A549 treated with CpdA at 1 μM for 4 hours (cell line): ENCODE measurements at places on chromosomes 16 and 17. TPM values are rescaled to one million over a fixed set of nuclear protein-coding genes. Genes with fewer than 3 reads are reported as not detected.

EFNB3 gene
- total RNA-seq = 1.0 to 1.7 TPM (median 1.4 TPM) in 5 replicates

NEUROD2 gene
- total RNA-seq = 0.03 TPM in 1 of 5 replicates, not detected in the others

MMP25 gene
- total RNA-seq = 0.67 to 0.97 TPM (median 0.85 TPM) in 5 replicates

COPRS gene
- 128 to 180 TPM (median 166 TPM) in 5 replicates for total RNA-seq

TM4SF5 gene
- total RNA-seq = 0.48 to 0.91 TPM (median 0.65 TPM) in 5 replicates

MARF1 gene
- total RNA-seq = 10.7 to 13.2 TPM (median 12.0 TPM) in 5 replicates

SIAH1 gene
- 14.1 to 16.0 TPM (median 14.7 TPM) in 5 replicates for total RNA-seq

RNF157 gene
- 5.4 to 10.6 TPM (median 6.3 TPM) in 5 replicates for total RNA-seq

LGALS9 gene
- total RNA-seq = 1.1 to 2.2 TPM (median 1.3 TPM) in 5 replicates

HES7 gene
- total RNA-seq = 0.70 to 2.5 TPM (median 1.1 TPM) in 5 replicates

KRT28 gene
- not detected in 5 replicates for total RNA-seq

PLA2G10 gene
- 0.07 to 0.30 TPM (median 0.21 TPM) in 3 of 5 replicates, not detected in the others for total RNA-seq

AATK gene
- total RNA-seq = 0.23 to 0.52 TPM (median 0.43 TPM) in 5 replicates

HYDIN gene
- 0.21 to 0.55 TPM (median 0.32 TPM) in 5 replicates for total RNA-seq

ZNF18 gene
- 3.9 to 6.4 TPM (median 4.8 TPM) in 5 replicates for total RNA-seq

PRPF8 gene
- total RNA-seq = 270 to 291 TPM (median 278 TPM) in 5 replicates

DHRS7C gene
- total RNA-seq = not detected in 5 replicates

PTX4 gene
- not detected in 5 replicates for total RNA-seq

TNFRSF17 gene
- total RNA-seq = not detected in 5 replicates

CD300A gene
- total RNA-seq = 0.05 TPM in 1 of 5 replicates, not detected in the others

MAPT gene
- total RNA-seq = 1.5 to 1.9 TPM (median 1.6 TPM) in 5 replicates

CNTD1 gene
- 0.08 to 0.27 TPM (median 0.25 TPM) in 3 of 5 replicates, not detected in the others for total RNA-seq

NOS2 gene
- total RNA-seq = 0.08 to 0.15 TPM (median 0.10 TPM) in 5 replicates

TEKT5 gene
- 0.05 to 0.27 TPM in 2 of 5 replicates, not detected in the others for total RNA-seq

UBB gene
- total RNA-seq = 2,242 to 2,735 TPM (median 2,442 TPM) in 5 replicates

ELP5 gene
- 117 to 137 TPM (median 127 TPM) in 5 replicates for total RNA-seq

CHRNE gene
- total RNA-seq = 0.06 to 0.17 TPM (median 0.13 TPM) in 4 of 5 replicates, not detected in the other
